ENCODE measurements at places on chromosomes 5 and 9. TPM values are rescaled to one million over a fixed set of nuclear protein-coding genes. Genes with fewer than 3 reads are reported as not detected.

The PCDHGA4 gene
- 2.7 TPM for polyA plus RNA-seq

The CER1 gene
- polyA plus RNA-seq = 0.32 TPM

The IL3 gene
- polyA plus RNA-seq = not detected

The LAMC3 gene
- 14.5 TPM for polyA plus RNA-seq

Measured in left lung (tissue), 14 donors.